Right hindlimb (tissue), 1 donor: ENCODE measurements at places on chromosomes 11 and 22.

GRCh38 chr11:122920579-122920978 lies 38.0 kb downstream of the JHY start:
- DNase-seq: no peak

GRCh38 chr11:101346591-101346990 lies 217.0 kb upstream of the PGR start:
- no peak for DNase-seq

DNA sequence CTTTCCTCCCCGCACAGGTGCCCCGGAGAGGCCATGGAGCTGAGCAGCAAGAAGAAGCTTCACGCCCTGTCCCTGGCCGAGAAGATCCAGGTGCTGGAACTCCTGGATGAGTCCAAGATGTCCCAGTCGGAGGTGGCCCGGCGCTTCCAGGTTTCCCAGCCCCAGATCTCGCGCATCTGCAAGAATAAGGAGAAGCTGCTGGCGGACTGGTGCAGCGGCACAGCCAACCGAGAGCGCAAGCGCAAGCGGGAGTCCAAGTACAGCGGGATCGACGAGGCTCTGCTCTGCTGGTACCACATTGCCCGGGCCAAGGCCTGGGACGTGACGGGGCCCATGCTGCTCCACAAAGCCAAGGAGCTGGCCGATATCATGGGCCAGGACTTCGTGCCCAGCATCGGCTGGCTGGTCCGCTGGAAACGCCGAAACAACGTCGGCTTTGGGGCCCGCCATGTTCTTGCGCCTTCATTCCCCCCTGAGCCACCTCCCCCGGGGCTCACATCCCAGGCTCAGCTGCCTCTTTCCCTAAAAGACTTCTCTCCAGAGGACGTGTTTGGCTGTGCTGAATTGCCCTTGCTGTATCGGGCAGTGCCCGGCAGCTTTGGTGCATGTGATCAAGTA lies 1.3 kb downstream of the TIGD3 start:
- peak; percentile 46 for DNase-seq

DNA sequence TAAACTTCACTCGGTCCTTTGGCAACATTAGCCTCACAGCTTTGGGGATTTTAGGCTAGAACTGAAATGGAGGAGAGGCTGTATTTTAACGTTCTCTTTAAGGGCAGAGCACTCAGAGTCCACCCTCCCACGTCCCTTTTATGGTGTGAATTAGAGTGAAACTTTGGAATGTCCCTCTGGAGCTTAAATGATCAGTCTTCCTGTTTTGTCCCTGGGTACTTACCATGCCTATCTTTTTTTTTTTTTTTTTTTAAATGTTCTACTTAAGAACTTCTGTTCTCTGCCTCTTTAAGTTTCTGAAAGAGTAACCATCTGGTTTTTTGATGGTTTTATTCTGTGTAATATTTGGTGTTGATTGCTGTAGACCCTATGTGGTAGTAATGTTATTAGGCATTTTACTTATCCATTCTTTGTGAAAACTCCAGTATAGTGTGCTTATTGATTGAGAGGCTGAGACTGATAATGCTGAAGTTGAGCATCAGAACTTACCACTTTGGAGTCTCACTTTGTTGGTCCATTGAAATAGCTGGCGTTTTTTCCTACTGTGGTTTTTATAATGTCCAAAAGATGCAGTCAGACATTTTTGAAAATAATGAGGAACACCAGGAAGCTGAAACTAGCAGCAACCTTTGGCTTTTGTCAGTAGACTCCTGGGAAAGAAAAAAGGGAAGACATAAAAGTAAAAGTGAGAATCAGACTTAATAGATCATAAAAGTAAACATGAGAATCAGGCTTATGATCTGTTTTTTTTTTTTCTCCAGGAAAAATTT lies 11.6 kb downstream of the UVRAG start:
- DNase-seq: no peak

GRCh38 chr11:124172101-124172500 lies 11.0 kb upstream of the OR10D3 start:
- no peak for DNase-seq

GRCh38 chr11:19306179-19306944 lies 65.6 kb upstream of the E2F8 start:
- DNase-seq: no peak
